Right lung (tissue), 10 donors: ENCODE measurements at places on chromosomes 11 and 22.
A peak's percentile ranks its signal among the peaks of the same experiment; 100 is the strongest.

DNA sequence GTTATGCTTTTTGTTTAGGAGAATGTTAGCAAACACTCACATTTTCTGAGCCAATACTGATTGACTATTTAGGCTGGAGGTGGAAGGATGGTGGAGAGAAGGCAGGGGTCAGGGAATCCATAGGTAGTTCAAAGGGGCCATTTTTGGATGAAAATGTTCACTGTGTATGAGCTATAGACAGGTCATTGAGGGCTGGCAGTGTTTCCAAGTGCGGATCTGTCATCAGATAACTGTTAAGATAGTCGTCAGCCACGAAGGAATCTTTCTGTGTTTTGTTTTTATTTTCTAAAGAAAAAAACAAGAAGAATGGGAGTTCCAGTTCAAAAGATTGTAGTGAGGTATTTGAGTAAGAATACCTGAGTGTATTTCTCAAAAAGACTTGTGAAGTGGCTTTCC lies 3.1 kb downstream of the KCNJ5 start:
- no peak for DNase-seq

GRCh38 chr11:121328176-121328966 lies 35.8 kb downstream of the SC5D start:
- no peak for DNase-seq

DNA sequence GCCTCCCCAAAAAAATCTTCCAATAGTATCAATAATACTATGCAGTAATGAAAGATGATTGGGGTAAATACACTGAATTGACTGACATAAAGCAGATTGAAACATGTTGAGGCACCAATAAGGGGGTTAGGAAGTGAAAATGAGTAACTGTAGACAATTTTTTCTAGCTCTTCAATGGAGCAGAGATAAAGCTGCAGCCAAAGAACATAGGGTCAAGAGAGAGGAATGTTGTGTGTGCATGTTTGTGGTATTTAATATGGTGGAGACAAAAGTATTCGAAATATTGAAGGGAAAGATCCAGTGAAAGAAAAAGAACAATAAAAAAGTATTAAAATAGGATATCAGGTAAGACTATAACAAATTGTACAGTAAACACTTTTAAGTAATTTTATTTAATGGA lies 450.0 kb upstream of the CCDC179 start:
- no peak for DNase-seq

DNA sequence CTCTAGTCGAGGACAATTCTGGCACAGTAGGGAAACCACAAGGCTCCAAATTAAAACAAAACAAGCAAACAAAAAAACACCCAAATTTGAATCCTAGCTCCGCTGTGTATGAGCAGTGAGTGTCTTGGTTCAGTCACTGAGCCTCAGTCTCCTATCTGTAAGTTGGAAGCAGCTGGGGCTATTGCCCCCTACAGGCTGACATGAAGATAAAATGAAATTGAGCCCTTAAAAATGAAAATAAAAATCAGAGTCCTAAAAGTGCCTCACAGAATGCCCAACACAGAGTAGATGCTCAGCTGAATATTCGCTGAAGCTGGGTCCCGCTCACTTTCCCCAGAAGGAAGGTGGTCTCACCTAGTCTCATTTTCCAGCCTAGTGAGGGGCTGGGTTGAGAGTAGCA lies 65.2 kb downstream of the PDE2A start:
- no peak for DNase-seq

- DNase-seq = no peak
Measured at GRCh38 chr11:1828542-1828941, 6.2 kb upstream of the SYT8 start.

- no peak for DNase-seq
Measured at GRCh38 chr22:40635043-40635939, 1.2 kb downstream of the MRTFA start.

GRCh38 chr11:56855217-56855616 lies 106.7 kb upstream of the OR9G4 start:
- DNase-seq = no peak

GRCh38 chr11:43905813-43906241 lies 25.2 kb downstream of the ALKBH3 start:
- DNase-seq = peak; percentile 92

- no peak for DNase-seq
Measured at GRCh38 chr11:532986-533585, 2.3 kb downstream of the HRAS start.

DNA sequence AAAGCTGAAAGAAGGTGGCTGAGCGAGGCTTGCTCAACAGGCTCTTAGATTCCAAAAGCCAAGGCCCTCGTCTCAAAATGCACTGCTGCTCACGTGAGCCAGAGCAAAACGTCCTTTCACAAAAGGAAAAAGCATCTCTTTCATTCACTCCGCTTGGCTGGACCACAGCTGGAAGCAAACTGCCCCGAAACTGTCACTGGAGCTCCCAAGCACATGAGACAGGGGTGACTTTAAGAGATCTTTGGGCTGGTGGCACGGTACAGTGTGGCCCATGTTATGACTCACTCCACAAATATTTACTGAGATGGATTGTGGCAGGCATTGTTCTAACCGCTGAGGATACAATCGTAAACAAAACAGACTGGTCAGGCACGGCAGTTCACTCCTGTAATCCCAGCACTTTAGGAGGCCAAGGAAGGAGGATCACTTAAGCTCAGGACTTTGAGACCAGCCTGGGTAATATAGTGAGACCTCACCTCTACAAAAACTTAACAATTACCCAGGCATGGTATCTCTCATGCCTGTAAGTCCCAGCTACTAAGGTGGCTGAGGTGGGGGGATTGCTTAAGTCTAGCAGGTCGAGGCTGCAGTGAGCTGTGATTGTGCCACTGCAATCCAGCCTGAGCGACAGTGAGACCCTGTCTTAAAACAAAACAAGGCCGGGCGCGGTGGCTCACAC lies 3.6 kb downstream of the PLA2G6 start:
- DNase-seq = no peak

- DNase-seq = no peak
Measured at GRCh38 chr11:88212300-88212699, 37.1 kb upstream of the RAB38 start.

DNA sequence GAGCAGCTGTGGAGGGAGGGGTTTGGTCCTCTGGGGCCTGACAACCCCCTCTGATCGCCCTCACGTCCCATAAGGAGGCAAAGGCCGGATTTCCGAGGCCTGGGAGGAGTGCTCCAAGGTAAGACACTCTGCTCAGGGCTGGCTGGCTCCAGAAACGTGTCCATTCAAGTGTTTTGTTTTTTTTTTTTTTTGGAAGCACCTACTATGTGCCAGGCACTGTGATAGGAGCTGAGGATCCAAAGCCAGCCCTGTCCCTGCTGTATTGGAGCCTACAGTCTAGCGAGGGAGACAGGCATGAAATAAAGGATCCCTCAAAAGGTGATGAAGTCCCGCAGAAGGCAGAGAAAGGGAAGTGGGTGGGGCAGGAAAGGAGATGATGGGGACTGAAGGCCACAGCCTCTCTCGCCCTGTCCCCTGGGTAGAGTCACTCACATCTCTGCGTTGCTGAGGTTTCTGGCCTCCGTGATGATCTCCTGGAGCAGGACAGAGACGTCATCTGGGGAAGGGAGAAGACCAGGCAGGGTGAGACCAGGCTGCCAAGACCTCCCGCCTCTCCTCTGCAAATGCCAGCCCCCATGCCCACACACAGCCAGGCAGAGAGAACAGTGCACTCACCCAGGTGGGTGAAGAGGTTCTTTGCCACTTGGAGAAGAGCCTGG lies 89.2 kb downstream of the PDE2A start:
- no peak for DNase-seq

- DNase-seq = peak; percentile 70
Measured at GRCh38 chr11:10584071-10584501, 15.6 kb upstream of the LYVE1 start.

GRCh38 chr11:9629064-9629463 lies 34.8 kb upstream of the SWAP70 start:
- no peak for DNase-seq

GRCh38 chr22:24697621-24698082 lies 76.9 kb downstream of the PIWIL3 start:
- no peak for DNase-seq

- no peak for DNase-seq
Measured at GRCh38 chr11:116693102-116693570, 79.7 kb downstream of the BUD13 start.

DNA sequence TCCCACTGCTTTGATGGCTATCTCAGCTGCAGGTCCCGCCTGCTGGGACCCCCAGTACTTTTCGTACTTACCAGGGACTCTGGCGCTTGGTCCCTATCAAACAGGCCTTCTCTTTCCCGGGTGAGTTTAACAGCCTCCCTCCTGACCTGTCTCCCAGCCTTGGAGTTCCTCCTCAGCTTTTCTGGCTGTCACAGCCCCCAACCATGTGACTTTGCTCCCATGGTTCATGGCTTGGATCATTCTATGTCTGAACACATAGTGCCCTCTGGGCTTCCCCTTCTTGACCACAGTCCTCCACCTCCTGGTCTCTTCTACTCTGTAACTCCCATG lies 56.9 kb downstream of the PARVA start:
- no peak for DNase-seq
